Activated naive CD8-positive, alpha-beta T cell treated with anti-CD3 and anti-CD28 coated beads, Interleukin-2, amount 50 U/mL, for 24 hours (primary cell): ENCODE measurements at places on chromosomes 13 and 19.

- DNase-seq = peak; percentile 36
These were observed 27.4 kb upstream of the TIMM44 start for GRCh38 chr19:7970716-7971448.

GRCh38 chr13:38430796-38431195 is 81.1 kb downstream of the UFM1 start:
- no peak for DNase-seq

GRCh38 chr13:103067751-103068555 is 1.7 kb upstream of the SLC10A2 start:
- no peak for DNase-seq

DNA sequence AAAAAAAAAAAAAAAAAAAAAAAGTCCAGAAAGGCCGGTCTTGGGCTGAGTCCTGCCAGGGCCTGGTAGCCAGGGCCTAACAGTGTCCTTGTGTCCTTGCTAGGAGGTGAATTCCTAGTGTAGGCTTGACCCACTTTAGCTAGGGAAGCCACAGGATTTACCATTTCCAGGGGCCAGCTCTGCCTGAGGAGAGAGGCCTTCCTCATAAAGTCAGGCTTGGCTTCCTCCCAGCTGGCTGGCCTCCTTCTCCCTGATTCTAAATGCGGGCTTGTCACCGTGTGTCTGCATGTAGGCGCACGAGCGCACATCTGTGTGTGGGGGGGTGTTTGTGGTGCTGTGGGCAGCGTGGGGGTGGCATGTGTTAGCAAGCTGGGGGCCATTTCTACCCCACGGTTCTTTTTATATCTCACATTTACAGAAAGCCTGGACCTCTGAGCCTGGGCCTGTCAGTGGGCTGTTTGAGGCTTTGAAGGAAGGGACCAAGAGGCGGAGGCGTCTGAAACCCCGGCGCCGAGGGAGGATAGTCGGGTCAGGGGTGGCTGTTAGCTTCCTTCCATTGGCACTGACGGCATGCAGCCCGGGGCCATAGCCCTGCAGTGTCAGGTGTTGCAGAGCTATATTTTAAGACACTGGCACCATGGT is 31.7 kb downstream of the IER2 start:
- peak; percentile 63 for DNase-seq

DNA sequence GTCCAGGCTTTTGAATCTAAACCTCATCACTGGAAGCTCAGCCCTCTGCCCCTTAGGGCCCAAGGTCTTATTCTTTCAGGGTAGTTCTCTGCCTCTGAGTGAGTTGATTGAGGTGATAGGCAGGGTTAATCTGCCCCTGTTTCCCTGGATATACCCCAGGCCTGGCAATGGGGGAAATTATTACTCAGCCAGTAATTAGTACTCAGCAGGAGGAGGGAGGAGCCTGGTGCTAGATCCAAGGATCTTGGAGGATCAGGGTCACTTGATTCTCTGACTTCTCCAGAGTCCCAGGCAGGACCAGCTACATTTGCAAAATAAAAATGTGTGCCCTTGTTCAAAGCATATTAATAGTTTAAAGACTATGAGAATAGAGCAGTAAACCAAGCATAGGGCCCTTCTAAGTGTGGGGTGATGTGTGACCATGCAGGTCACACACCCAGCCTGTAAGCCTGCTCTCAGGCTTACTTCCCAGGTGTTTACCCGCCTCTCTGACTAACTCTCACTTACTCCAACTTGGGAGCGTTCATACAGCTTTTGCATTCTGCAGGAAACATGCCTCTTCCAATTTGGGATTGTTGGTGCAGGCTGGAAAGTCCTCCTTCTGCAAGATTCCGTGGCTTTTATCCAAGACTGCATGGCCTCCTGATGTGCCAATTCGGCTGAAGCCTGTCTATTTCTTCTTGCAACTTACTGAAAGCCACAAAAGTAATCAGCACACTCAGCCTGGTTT is 7.9 kb upstream of the STK24 start:
- DNase-seq = no peak

DNA sequence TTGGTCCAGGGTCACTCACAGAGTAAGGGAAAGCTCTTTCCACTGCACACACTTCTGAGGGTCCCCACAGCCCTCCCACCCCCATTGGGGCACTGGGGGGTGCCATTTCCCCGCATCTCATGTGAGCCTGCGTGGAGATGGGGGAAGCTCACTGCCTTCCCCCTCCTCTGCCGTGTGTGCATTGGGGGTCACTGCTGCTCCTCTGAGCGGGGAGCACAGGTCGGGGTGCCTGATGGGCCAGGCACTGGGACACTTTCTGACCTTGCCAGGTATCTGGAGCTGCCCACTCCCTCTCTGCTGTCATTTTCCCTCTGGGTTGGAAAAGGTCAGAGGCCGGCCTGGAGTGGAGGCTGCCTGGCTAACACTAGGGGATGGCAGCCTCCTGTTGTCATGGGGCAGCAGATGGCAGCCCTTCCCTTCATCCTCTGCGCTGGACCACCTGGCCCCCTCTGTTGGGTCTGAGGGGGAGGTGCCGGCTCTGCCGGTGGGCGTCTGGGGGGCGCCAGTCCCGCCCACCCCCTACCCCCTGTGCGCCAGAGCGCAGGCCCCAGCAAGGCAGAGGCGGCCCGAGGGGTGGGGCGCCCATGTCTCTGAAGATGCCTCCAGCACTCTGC is 9.1 kb downstream of the SSBP4 start:
- DNase-seq = no peak

- no peak for DNase-seq
These were observed 30.4 kb upstream of the FARP1 start for GRCh38 chr13:98112456-98112855.

DNA sequence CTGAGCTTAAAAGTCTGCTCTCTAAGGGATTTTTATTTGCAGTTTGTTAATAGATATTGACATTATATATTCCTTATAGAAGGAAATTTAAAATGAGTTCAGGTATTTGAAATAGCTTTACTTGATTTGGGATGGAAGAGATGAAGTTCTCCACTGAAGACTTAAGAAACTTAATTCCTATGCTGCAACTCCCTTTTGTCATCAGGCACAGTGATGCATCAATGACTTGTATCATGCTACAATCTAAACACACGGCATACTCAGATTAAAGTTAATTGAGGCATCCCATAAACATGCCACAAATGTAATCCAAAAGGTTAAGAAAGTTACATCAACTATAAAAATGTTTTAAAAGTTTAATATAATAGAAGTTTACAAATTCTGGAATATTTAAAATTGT is 109.0 kb downstream of the STARD13 start:
- DNase-seq = no peak

- DNase-seq = no peak
These were observed 406.8 kb downstream of the MYO16 start for GRCh38 chr13:109036078-109036780.

DNA sequence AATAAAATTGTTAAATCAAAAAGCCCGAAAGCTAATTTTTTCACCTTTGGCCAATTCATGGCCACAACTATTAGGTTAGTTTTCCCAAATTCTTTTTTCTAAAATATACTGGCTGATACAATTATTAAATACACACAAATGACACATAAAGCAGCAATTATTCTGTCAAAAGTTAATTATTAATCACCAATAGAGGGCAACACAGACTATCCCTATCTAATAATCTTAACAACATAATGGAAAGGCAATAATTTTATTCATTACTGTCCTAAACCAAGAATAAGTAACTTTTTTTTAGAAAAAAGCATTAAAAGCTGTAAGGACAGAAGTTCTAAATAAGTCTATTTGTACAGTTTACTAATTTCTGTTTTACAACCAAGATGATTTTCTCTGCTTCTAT is 51.7 kb downstream of the KATNAL1 start:
- no peak for DNase-seq

DNA sequence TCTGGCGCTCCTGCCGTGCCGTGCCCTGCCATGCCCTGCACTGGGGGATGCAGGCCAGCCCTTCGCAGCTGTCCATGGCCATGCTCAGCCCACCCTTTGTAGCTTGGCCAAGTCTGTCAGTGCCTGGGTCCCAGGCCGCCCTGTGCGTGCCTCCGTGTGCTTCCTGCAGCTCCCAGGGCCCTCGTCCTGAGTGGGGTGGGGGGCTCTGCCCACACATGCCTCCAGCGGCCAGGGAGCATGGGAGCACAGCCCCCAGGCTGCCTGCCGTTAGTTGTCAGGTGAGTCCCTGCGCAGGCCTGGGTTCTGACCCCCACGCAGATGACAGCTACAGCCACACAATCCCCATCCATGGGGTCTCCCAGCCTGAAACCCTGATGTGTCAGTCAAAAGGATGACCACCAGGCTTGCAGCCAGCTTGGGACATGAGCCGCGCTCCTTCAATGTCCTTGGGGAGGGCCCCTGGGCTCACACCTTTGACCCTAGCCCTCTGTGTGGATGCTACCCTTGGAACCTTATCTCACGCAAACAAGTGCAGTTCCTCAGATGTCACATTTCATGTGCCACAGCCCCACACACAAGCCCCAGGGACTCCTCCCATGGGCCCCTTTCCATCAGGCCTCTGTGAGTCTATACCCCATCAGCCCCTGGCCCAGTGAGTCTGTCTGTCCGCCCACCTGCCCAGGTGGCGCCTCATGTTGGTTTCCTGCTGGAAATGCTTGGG is 24.5 kb downstream of the TMED1 start:
- DNase-seq = no peak

DNA sequence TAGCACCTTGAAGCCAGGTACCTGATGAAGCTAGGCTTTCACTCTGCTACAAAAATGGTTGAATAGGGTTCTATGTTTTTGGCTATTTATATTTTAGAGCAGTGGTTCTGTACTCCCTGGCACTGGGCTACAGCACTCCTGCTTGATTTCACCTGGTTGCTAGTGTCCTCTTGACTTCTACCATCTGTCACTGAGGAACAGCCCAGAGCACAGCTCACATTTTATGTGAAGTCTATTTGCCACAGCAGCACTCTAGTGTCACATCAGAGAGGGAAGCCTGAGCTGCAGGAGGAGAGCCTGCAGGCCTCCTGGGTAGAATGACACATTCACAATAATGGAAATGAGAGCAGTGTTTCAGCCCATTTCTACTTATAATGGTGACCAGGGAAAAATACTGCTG is 184.2 kb downstream of the ZNF486 start:
- no peak for DNase-seq

GRCh38 chr13:110576070-110576394 is 14.5 kb upstream of the RAB20 start:
- DNase-seq = no peak
